HS-5 (cell line): ENCODE measurements at places on chromosomes 4 and X.

- DNase-seq, result no peak
Observed at GRCh38 chr4:27717431-27717755, 856.8 kb downstream of the STIM2 start.

- DNase-seq, result no peak
Observed at GRCh38 chrX:101258259-101258581, 32.9 kb downstream of the TAF7L start.

DNA sequence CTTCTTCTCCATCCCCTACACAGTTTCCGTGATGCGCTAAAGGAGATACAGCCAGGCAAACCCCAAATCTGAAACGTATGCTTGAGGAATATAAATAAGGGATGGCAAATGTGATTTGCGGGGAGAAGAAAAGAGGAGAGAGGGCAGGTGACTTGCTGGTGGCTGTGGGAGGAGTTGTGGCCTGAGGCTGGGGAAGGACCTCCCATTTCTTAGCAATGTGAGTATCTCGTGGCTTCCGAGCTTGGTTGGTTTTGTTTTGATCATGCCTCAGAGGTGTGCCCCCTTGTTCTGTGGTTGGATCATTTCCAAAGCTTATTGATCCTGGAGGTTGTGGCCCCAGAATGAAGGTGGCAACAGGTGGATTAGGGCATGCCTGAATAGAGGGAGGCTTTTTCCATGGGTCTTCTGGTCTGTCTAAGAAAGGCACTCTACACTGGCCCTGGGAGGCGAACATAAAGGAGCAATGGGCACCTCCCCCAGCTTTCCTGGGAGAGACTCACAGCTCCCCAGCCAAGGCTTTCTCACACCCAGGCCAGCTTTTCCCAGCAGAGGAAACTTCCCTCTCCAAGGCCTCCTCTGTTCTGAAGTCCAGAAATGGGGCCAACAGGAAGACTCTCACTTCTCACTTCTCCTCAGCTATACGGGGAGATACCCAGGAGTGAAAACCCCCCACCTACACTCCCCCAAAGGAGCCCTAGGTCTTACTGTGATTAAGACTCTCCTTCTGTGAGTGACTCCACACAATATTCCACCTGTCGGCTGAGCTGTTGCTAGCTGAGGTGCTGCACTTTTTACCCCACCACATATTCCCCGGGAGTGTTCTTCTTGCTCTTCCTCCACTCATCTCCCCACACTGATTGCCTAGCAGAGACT lies 40.0 kb downstream of the C4orf51 start:
- DNase-seq, result no peak

DNA sequence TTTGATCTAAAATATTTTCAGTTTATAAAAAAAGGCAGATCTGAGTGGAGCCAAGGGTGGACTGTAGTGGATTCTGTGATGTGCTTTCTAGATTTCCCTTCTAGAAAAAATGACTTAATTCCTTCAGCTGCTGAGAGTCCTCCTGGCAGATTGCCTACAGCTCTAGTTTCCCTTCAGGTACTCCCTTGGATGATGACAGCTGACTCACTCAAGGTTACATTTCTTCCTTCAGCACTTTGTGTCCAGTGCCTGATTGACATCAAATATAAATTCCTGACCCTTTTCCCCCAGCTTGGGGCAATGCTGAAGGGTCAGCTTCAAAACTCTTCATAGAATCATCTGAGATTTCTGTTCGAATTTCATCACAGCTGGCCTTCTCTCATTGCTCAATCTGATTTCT lies 161.7 kb downstream of the EMCN start:
- no peak for DNase-seq

- DNase-seq, result no peak
Observed at GRCh38 chr4:66279084-66279483, 608.8 kb upstream of the EPHA5 start.

DNA sequence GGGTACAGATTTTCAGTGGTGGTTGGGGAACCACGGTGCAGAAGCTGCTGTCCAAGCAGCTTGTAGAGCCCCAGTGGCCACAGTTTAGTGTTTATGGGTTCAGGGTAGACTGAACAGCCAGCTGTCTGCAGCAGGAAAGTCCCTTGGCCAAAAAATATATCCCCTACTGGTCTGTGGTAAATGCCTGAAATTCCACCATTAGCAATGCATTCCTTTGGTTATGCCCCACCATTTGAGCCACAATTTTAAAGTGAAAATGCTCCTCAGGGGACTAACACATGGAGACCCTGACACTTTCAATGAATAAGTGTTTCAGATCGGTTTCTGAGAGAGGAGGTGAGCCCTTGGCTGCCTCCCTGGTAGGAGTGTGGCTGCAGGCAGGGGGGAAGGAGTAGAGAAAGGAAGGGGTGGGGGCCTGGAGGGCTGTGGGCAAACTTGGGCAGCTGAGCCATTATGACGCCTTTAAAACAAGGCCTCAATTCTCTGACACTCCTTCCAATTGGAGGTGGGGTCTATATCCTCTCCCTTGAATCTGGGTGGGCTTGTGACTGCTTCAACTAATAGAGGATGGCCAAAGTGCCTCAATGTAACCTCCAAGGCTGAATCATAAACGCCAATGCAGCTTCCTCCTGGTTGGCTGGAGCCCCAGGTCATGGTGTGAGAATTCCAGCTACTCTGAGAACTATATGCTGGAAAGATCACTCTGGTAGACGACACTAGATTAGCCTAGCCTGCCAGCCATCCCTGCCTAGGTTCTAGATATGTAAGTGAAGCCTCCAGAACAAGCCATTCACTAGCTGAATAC lies 75.8 kb upstream of the ATP6AP2 start:
- DNase-seq, result peak; percentile 11

DNA sequence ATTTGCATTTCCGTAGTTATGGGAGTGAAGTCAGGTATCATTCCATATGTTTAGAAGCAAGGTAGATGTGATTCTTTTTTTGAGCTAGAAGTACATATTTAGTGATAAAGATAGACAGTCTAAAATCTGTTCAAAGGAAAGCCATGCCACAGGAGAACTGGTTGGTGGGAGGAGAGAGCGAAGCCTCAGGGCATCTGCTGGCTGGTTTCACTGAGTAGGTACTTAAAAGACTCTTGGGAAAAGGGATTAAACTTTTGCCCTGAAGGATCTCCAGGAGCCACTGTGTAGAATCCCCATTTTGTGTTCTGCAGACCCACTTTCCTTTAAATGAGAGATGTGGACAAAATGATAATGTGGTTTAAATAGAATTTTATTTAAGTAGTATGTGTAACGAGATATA lies 89.6 kb downstream of the SHROOM2 start:
- DNase-seq, result no peak

DNA sequence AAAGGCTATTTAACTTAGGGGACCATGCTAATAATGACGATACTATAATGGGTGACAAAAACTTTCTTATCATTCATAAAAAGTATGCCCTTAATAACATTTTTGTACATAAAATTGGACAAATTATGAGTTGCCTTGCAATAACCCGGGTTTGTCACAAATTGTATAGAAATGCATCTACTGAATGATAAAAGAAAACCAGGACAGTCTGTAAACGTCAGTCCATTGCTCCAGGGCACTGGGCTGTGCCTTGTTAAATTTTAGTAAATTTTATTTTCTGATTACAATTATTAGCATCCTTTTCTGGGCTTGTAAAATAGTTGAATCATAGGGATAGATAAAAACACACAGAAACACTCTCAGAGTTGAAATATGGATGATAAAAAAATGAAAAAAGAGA lies 778.3 kb downstream of the RAPGEF2 start:
- no peak for DNase-seq

DNA sequence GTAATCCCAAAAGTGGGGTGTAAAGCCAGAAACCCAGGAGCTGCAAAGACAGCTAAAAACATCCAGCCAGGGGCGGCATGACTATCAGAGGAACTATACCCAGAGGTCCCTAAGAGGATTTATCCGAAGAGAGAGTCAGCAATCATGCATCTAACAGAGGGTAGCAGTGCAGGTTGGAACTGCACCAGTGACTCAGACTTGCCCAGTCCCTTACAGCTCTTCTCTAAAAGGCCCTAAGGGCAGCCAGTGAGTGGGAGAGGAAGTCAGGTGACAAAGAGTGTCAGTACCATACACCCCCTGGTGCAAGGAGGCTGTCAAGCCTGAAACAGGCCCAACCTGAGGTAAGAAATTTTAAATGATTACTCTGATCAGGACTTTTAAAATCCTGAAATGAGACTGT lies 88.1 kb downstream of the CAMK2D start:
- no peak for DNase-seq

- DNase-seq, result no peak
Observed at GRCh38 chr4:122617597-122618593, 3.0 kb downstream of the IL21 start.

DNA sequence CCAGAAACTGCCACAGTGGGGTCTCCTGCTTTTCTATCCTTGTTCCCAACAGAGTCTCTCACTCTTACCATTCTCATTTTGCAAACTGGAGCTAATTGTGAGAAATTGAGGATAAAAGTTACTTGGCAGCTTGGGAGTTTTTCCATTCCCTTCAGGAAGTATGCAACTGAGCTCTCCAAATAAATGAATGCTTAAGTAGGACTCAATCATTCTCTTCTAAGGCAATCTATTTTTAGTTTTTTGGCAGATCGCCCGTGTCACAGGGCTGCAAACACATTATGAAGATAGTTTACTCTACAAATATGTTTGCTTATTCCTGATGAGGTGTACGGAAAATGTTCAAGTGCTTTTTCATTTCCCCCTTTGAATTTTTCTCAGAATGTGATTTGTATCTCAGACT lies 5.3 kb downstream of the ASB11 start:
- DNase-seq, result no peak

GRCh38 chr4:184805462-184806228 lies 20.1 kb downstream of the ACSL1 start:
- DNase-seq, result no peak

- DNase-seq, result no peak
Observed at GRCh38 chrX:153554519-153555167, 37.2 kb downstream of the ATP2B3 start.

DNA sequence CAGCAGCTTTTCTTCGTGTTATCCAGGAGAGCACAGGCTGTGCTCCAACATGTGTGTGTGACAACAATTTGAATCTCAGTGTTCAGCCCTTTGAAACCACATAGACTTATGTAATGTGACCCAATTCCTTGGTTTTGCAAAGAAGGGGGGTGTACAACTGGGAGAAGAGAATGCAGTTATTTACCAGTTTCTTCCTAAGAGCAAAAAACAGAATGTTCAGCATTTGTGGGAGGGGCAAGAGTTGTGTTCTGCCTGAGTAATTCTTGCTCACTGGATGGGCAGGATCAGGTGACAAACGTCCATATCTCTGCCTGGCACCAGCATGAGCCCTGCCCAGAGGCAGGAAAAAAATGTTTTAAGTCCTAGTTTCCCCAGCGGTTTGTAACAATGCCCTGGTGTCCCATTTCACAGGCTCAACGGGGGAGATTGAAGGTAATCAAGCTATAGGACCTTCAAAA lies 72.0 kb downstream of the PRPS1 start:
- DNase-seq, result no peak

GRCh38 chrX:56974408-56974807 lies 20.9 kb downstream of the SPIN3 start:
- no peak for DNase-seq

GRCh38 chr4:176193126-176193525 lies 2.3 kb downstream of the SPATA4 start:
- DNase-seq, result no peak

DNA sequence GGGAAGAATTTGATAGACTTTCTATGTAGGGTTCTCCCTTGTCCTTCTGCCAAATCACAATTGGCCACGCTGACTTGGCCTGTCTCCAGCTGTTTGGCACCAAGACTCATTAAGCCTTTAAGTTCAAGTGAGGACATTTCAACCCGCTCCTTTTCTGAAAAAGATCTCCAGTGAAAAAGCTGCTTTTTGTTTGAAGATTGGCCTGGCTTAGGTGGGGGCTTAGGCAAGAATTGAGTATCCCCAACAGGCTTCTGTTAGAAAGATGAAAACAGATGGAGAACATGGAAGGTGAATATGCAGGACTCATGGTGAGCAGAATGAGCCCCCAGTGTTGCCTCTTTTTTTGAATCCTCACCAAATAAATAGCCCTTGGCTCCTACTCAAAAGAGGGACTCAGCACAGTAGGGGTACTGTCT lies 28.5 kb upstream of the LIMCH1 start:
- no peak for DNase-seq

DNA sequence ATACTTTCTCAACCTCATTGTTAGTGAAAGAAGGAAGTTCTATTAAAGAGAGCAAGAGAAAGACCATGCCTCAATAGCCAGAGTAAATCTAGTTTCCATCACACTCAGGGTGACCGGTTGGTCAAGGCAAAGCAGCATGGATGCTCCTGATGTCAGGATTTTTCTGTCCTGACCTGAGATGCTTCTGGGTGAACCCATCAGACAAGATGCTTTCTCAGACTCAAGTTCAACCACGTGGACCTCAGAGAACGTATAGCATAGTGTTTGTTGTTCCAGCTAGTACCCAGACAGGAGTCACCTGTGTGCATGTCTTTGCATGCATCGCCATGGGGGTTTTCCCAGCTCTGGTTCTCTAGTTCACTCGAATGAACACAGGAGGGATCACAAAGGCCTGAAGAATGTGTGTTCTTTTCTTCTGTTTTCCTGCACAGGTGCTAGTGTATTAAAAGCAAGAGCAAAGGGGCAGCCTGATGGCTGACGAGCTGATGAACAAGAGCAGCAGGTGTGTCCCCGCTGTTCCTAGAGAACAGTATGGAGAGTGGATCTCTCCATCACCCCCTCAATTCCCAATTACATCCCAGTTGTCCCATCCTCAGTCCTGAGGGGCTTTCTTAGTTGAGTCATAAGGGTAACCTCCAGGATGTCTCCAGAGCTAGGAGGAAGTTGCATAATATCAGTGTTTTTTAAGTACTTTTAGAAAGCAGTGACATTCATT lies 110.5 kb upstream of the ENPP6 start:
- no peak for DNase-seq

- peak; percentile 19 for DNase-seq
Observed at GRCh38 chr4:73653695-73654106, 33.5 kb upstream of the RASSF6 start.

DNA sequence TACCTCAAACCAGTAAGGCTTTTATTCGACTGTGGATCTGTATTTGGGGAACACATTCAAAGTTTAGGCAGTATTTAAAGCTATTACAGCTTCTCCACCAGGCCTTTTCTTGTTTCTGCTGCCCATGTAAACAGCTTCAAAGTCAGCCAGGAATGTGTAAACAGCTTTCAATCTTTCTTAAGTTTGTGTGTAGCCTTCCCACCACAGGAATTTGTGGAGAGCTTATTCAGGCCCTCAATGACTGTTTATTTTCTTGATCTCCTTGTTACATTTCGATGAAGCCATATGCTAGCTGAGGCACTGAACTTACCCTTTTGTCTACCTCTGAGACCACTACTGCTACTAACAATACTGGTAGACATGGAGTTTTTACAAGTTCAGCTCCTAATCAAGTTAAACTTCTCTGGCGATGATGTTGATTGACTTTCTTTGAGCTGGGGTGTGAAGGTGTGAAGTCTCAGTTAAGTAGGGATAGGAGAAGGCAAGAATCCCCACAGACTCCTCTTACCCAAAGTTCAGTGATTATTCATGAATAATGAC lies 72.6 kb downstream of the NWD2 start:
- no peak for DNase-seq
